ENCODE measurements at places on chromosomes 1 and 21. TPM values are rescaled to one million over a fixed set of nuclear protein-coding genes. Genes with fewer than 3 reads are reported as not detected.

DNA sequence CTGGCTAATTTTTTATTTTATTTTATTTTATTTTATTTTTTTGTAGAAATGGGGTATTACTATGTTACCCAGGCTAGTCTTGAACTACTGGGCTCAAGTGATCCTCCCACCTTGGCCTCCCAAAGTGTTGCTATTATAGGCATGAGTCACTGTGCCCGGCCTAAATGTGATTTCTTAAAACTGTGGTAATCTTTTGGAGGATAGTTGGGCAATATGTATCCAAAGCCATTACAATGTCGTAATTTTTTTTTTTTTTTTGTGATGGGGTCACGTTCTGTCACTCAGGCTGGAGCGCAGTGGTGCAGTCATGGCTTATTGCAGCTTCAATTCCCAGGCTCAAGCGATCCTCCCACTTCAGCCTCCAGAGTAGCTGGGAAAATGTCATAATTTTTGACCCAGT lies 14.2 kb downstream of the ETV3L start:
- DNase-seq, result no peak
- no peaks in the 10 kb centered on the region for H3K4me1 ChIP-seq
- H3K36me3 ChIP-seq, result no peaks in the 10 kb centered on the region
- no peak overlapping the region for H3K4me3 ChIP-seq
- H3K27ac ChIP-seq, result no peak overlapping the region

GRCh38 chr1:157115851-157116736 lies 16.5 kb upstream of the ETV3L start:
- H3K36me3 ChIP-seq, result no peaks in the 10 kb centered on the region
- no peak overlapping the region for H3K27ac ChIP-seq
- peaks cover 27% of the 10 kb centered on the region for H3K27me3 ChIP-seq
- H3K4me3 ChIP-seq, result no peak overlapping the region
- no peaks in the 10 kb centered on the region for H3K4me1 ChIP-seq
- no peak for DNase-seq

- no peak overlapping the region for H3K4me3 ChIP-seq
- H3K27me3 ChIP-seq, result no peaks in the 10 kb centered on the region
- no peaks in the 10 kb centered on the region for H3K36me3 ChIP-seq
Measured at GRCh38 chr1:201556841-201557571, 18.1 kb downstream of the NAV1 start.

- H3K4me1 ChIP-seq, result peaks cover 18% of the 10 kb centered on the region
- H3K36me3 ChIP-seq, result no peaks in the 10 kb centered on the region
- H3K4me3 ChIP-seq, result no peak overlapping the region
- peak; percentile 86 for DNase-seq
- no peaks in the 10 kb centered on the region for H3K27me3 ChIP-seq
- H3K27ac ChIP-seq, result peak overlapping the region; percentile 75
Measured at GRCh38 chr1:59020151-59020997, 236.5 kb upstream of the JUN start.

DNA sequence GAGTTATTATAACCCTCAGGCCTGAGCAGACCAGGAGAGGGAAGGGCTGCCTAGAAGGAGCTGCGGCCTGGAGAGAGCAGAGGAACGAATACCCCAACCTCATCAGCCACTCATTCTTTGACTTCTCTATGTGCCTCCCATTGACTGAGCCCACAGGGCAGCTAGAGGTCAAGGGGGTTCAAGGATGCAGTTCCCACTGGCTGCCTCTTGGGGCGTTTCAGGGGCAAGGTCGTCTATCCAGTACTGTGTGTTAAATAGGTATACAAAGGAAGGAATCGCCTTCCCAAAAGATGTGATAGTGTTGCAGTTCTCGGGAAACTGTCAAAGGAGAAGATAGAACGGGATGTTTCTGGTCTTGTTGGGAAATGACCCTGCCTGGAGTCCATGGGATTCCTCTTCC lies 250.6 kb downstream of the PRDM2 start:
- no peak overlapping the region for H3K4me3 ChIP-seq
- no peak overlapping the region for H3K27ac ChIP-seq
- H3K27me3 ChIP-seq, result no peaks in the 10 kb centered on the region
- DNase-seq, result no peak
- no peaks in the 10 kb centered on the region for H3K4me1 ChIP-seq

- H3K4me3 ChIP-seq, result no peak overlapping the region
- no peaks in the 10 kb centered on the region for H3K27me3 ChIP-seq
Measured at GRCh38 chr1:20074055-20074724, 4.2 kb downstream of the PLA2G5 start.

- no peaks in the 10 kb centered on the region for H3K36me3 ChIP-seq
- DNase-seq, result peak; percentile 74
- H3K27ac ChIP-seq, result no peak overlapping the region
- H3K4me3 ChIP-seq, result no peak overlapping the region
Measured at GRCh38 chr1:230210326-230210980, 143.4 kb downstream of the GALNT2 start.

DNA sequence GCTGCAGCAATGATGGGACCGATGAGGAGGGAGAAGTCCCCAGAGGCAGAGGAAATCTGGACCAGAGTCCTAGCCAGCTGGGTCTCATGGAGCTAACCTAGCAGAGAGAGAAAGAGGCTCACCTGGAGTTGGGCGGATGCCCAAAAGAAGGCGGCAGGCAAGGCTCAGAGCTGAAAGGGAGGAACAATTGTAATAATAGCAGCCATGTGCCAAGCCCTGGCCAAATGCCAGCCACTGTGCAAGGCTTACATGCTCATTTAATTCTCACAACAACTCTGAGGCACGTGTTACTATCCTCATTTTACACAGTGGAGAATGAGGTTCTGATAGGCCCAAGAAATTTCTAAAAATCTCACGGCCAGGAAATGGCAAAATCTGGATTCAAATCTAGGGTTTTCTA lies 50.0 kb upstream of the ZNF648 start:
- DNase-seq, result no peak
- no peaks in the 10 kb centered on the region for H3K36me3 ChIP-seq
- H3K4me1 ChIP-seq, result no peaks in the 10 kb centered on the region
- no peak overlapping the region for H3K4me3 ChIP-seq
- no peaks in the 10 kb centered on the region for H3K27me3 ChIP-seq

GRCh38 chr21:45347712-45348499 lies 57.1 kb upstream of the COL18A1 start:
- no peak overlapping the region for H3K4me3 ChIP-seq
- no peaks in the 10 kb centered on the region for H3K36me3 ChIP-seq
- H3K27ac ChIP-seq, result no peak overlapping the region
- no peak for DNase-seq

GRCh38 chr1:214251354-214251753 lies 29.6 kb upstream of the SMYD2 start:
- H3K4me1 ChIP-seq, result no peaks in the 10 kb centered on the region
- no peak for DNase-seq
- H3K4me3 ChIP-seq, result no peak overlapping the region
- H3K27me3 ChIP-seq, result no peaks in the 10 kb centered on the region

- H3K27ac ChIP-seq, result no peak overlapping the region
- DNase-seq, result no peak
- no peak overlapping the region for H3K4me3 ChIP-seq
- no peaks in the 10 kb centered on the region for H3K36me3 ChIP-seq
- no peaks in the 10 kb centered on the region for H3K27me3 ChIP-seq
Measured at GRCh38 chr1:31861346-31861745, 45.5 kb upstream of the SPOCD1 start.

- H3K27me3 ChIP-seq, result no peaks in the 10 kb centered on the region
- peaks cover 15% of the 10 kb centered on the region for H3K4me1 ChIP-seq
- peak overlapping the region; percentile 88 for H3K27ac ChIP-seq
Measured at GRCh38 chr1:93845538-93846205, 33.3 kb downstream of the DNTTIP2 start.

DNA sequence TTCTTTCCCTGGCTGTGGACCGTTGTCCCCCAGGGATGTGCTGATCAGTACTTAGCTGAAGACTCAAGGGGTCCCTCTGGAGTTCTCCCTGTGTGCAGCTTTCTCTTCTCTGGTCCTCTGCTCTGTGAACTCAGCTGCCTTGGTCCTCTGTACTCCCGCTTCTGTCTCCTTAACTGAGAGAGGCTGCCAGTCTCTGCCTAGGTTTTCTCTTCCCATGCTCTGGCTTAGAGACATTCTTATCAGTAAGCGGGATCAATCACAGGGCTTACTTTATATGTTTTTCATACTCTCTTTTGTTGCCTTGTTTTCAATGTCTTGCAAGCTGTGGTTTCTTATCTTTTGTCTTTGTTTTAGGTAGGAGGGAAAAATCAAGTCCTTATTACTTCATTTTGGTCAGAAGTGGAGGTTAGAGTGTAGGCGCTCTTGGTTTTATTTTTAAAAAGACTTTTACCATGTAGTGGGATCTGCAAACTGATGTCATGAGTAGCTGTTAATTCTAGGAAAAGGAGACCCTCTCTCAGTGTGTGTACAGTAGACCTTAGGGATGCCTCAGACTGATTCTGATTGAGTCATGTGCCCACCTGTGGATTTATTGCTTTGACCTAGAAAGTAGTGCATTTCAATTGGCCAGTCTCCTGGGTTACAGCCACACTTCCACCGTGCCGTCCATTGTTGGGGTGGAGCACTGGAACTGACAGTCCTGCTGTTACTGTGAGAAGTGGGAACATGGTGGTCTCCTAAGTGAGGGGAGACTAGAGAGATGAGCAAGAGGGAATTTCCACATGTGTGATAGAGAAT lies 46.6 kb downstream of the TTC3 start:
- no peaks in the 10 kb centered on the region for H3K27me3 ChIP-seq
- no peak overlapping the region for H3K27ac ChIP-seq
- no peaks in the 10 kb centered on the region for H3K4me1 ChIP-seq
- peaks cover 2% of the 10 kb centered on the region for H3K36me3 ChIP-seq

DNA sequence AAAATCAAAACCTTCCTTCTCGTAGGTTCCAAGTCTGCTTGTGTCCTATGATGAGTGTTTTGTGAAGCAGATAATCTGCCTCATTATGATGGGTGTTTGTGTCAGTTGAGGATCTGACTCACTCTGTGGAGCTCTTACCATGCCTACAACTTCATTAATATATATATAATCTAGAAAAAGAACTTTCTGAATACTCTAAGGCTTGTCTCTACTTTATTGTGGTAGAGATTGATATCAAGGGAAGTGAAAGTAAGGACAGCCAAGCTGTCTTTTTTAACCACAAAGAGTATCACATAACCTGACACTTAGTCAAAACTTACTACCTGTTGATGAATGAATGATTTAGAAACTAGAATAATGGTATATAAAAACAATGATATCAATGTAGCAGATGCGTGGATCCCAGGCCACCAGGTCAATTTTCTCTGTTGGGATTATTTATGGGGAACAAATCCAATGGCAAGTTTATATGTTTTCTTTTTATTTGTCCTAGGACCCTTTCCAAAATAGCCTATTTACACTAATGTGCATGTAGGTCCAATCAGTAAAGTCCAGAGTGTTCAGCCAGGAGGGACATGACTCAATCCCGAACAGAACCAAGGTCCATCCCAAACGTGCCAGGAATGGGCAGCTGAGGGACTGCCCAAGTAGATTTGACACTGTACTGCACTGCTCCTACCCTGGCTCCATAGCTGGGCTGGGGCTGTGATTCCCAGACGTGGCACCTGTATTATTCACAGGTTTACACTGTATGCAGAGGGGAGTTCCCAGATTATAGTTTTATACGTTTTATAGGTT lies 182.3 kb upstream of the GREM2 start:
- H3K27me3 ChIP-seq, result no peaks in the 10 kb centered on the region
- H3K4me3 ChIP-seq, result no peak overlapping the region
- no peaks in the 10 kb centered on the region for H3K36me3 ChIP-seq

DNA sequence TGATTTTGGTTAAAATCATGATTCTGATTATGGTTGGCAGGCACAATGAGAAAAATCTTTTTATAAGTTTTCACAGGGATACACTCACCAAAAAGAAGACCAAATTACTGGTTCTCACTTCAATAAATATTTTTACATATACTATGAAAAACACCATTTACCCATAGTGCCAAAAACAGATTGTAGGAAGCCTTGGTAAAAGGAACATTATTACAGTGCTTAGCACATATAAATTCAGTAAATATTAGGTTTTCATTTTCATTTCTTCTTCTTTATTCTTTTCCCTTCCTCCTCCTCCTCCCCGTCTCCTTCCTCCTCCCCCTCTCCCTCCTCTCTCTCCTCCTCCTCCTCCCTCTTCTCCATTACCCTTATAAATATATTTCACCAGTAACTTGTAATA lies 15.8 kb upstream of the SPAG17 start:
- no peak for DNase-seq
- H3K4me1 ChIP-seq, result no peaks in the 10 kb centered on the region
- no peak overlapping the region for H3K4me3 ChIP-seq
- no peak overlapping the region for H3K27ac ChIP-seq

GRCh38 chr1:35935442-35936388 lies 4.8 kb downstream of the AGO3 start:
- DNase-seq, result peak; percentile 87
- no peak overlapping the region for H3K4me3 ChIP-seq
- H3K36me3 ChIP-seq, result no peaks in the 10 kb centered on the region
- no peak overlapping the region for H3K27ac ChIP-seq

GRCh38 chr21:18204931-18205330 lies 39.7 kb upstream of the CHODL start:
- H3K4me1 ChIP-seq, result no peaks in the 10 kb centered on the region
- no peak overlapping the region for H3K27ac ChIP-seq
- no peak overlapping the region for H3K4me3 ChIP-seq

DNA sequence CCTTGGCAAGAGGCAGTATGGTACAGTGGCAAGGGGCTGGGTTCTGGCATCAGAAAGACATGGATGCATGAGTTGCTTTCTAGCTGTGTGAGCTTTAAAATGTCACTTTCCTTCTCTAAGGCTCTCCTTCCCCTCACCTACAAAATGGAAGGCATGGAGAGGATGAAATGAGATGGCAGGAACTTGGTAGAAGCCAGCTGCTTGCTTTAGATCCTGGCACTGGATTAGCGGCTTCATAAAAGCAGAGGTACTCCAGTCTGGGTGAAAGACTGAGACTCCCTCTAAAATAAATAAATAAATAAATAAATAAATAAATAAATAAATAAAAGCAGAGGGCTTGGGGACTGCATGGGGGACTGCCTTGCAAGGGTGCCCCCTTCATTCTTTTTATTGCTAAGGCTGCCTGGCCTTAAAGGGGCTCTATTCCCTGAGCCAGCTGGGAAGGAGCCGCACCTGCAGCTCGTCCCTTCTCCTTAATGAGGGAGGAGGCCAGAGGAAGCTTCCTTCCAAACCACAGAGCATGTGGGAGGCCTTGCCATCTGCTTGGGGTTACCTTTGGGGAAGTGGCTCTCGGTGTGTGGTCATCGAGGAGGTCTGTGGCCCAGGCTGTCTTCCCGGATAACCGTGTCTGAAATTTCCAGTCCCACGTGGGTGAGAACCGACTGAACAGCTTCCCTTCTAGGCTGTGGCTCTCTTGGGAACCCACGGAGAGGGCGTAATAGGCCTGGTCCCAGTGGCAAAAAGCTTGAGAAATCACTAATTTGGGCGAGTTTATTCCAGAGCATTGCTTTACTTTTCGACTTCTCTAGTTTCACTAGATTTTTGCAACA lies 2.0 kb upstream of the ATP13A2 start:
- H3K4me3 ChIP-seq, result no peak overlapping the region
- H3K4me1 ChIP-seq, result peaks cover 8% of the 10 kb centered on the region
- DNase-seq, result no peak

Gene SRM
- total RNA-seq, result 8.2 TPM

Gene AMY1B
- not detected for total RNA-seq

Gene LCE1F
- total RNA-seq, result not detected

Gene NPHS2
- total RNA-seq, result not detected

Gene CCDC185
- not detected for total RNA-seq

Gene FAM151A
- total RNA-seq, result not detected

Gene EXOC8
- 14.1 TPM for total RNA-seq
